ENCODE measurements at places on chromosomes 11 and 22.

DNA sequence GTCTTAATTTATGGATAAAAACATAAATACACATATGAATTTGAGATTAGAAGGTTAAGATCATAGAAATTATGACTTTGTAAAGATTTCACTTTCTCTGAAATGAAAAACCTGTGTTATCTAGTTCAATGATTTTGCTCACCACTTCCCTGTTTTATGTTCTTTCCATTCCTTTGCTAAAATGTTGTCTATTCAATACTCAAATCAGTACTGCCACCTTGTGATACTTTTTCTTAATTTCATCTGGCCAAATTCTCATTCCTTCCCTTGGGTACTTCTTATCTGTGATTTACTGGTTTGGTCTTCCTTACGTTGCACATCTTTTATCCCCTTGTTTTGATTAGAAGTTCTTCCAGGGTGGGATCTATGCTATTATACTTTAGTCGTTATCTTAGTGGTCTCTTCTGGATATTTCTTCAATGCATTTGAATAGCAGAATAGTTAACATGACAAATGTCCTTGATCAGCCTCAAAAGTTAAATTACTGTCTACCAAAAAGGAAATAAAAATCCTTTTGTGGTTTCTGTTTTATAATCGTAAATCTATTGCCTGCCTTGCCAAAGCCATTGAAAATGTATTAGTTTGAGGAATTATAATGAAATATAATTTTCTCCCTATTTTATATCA is 197.0 kb downstream of the PGR start:
- H3K4me3 ChIP-seq = no peak overlapping the region
- H3K4me1 ChIP-seq = peaks cover 13% of the 10 kb centered on the region
- H3K27ac ChIP-seq = no peak overlapping the region
- no peaks in the 10 kb centered on the region for H3K27me3 ChIP-seq
- no peaks in the 10 kb centered on the region for H3K36me3 ChIP-seq

GRCh38 chr11:2717561-2718325 is 17.9 kb upstream of the KCNQ1OT1 start:
- no peaks in the 10 kb centered on the region for H3K36me3 ChIP-seq
- H3K27ac ChIP-seq = no peak overlapping the region
- H3K27me3 ChIP-seq = no peaks in the 10 kb centered on the region
- H3K4me3 ChIP-seq = no peak overlapping the region
- ATAC-seq = no peak
- no peaks in the 10 kb centered on the region for H3K4me1 ChIP-seq

DNA sequence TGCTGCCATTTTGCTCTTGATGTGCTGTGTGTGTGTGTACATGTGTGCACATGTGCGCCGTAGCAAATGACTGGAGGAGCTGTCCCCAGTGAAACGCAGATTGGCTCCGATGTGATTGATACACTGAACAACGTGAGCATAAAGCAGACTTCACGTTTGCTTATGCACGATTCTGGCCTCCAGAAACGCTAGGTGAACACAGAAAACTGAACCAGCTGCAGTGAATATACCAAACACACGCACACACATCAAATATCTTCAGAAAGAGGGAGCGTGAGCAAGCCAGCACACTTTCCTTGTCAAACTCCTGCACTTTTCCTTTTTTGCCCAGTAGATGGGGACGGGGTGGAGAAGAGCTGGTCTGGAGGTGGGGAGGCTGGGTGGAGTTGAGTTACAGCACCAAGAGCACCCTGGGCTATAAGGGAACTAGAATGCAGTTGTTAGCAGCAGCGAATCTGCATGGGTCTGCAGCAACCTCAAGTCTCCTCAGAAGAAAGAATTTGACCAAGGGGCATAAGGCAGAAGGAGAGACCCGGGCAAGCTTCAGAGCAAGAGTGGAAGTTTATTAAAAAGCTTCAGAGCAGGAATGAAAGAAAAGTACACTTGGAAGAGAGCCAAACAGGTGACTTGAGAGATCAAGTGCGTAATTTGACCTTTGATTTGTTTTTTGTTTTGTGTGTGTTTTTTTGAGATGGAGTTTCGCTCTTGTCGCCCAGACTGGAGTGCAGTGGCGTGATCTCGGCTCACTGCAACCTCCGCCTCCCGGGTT is 77.8 kb upstream of the CADM1 start:
- no peaks in the 10 kb centered on the region for H3K36me3 ChIP-seq
- no peak overlapping the region for H3K4me3 ChIP-seq
- ATAC-seq = no peak
- no peaks in the 10 kb centered on the region for H3K4me1 ChIP-seq

GRCh38 chr22:49942565-49943404 is 17.8 kb upstream of the PIM3 start:
- H3K27me3 ChIP-seq = no peaks in the 10 kb centered on the region
- peaks cover 8% of the 10 kb centered on the region for H3K36me3 ChIP-seq
- peaks cover 16% of the 10 kb centered on the region for H3K4me1 ChIP-seq
- H3K27ac ChIP-seq = peak overlapping the region; percentile 91
- H3K4me3 ChIP-seq = no peak overlapping the region
- peak; percentile 34 for ATAC-seq

GRCh38 chr11:898143-898511 is 12.5 kb downstream of the CHID1 start:
- peaks cover 42% of the 10 kb centered on the region for H3K36me3 ChIP-seq
- H3K4me3 ChIP-seq = no peak overlapping the region
- H3K4me1 ChIP-seq = no peaks in the 10 kb centered on the region
- H3K27me3 ChIP-seq = no peaks in the 10 kb centered on the region
- no peak overlapping the region for H3K27ac ChIP-seq

DNA sequence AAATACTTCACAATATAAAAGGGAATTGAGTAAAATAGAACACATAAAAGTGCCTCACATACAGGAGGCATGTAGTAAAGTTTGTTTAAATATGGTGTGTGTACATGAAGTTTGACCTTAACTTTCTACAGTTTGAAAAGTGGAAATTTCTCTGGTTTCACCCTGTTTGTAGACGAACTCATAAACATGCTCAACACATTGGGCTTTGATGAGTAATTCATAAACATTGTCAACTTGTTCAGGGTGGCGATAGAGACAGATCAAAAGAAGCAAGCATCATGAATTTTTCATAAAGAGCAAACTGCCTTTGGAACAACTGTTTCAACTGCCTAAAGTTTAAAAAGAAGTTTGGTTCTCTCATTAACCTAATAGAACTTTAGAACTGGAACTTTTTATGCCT is 9.1 kb downstream of the SLN start:
- no peak overlapping the region for H3K4me3 ChIP-seq
- no peaks in the 10 kb centered on the region for H3K36me3 ChIP-seq
- no peak for ATAC-seq
- H3K27me3 ChIP-seq = peaks cover 20% of the 10 kb centered on the region
- no peaks in the 10 kb centered on the region for H3K4me1 ChIP-seq

GRCh38 chr11:13008061-13008435 is 1.1 kb upstream of the RASSF10 start:
- H3K36me3 ChIP-seq = no peaks in the 10 kb centered on the region
- H3K4me1 ChIP-seq = no peaks in the 10 kb centered on the region
- H3K27me3 ChIP-seq = peaks cover 77% of the 10 kb centered on the region
- H3K4me3 ChIP-seq = no peak overlapping the region
- no peak overlapping the region for H3K27ac ChIP-seq

DNA sequence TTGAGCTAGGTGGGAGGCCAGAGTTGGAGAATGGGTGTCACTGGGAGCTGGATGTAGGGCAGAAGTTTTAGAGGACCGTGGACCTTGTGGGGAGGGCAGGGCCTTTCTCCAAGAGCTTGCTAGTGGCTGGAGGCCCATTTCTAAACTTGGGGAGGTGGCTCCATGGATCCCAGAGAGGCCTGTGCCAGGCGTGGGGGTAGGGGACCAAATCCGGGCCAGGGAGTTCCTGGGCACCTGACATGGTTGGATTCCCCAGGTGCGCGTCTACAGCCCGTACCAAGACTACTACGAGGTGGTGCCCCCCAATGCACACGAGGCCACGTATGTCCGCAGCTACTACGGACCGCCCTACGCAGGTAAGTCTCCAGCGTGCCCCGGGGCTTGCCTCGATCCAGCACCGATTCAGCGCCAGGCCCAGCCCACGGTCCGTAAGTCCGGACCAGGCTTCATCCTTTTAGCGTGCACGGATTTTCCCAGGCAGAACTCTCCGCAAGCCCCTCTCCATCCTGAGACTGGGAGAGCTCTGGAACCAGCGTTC is 14.2 kb downstream of the PLEKHB1 start:
- H3K4me1 ChIP-seq = peaks cover 8% of the 10 kb centered on the region
- no peak overlapping the region for H3K27ac ChIP-seq
- peak overlapping the region; percentile 69 for H3K4me3 ChIP-seq
- peak; percentile 13 for ATAC-seq

All from stimulated activated memory B cell treated with anti-CD40 and anti-IgM and Interleukin-4, amounts not matched to agents 10 μg/mL and 1 μg/mL and 100 μg/mL, for 72 hours (primary cell).